ENCODE measurements at places on chromosomes 12 and 14.

- no peak for DNase-seq
These were observed 1538.3 kb upstream of the SEL1L start for GRCh38 chr14:83071888-83072501.

- DNase-seq, result no peak
These were observed 3.0 kb downstream of the NPAS3 start for GRCh38 chr14:32941668-32942065.

- DNase-seq, result no peak
These were observed 53.8 kb downstream of the CALM1 start for GRCh38 chr14:90450667-90451066.

GRCh38 chr14:96830946-96831345 lies 33.8 kb downstream of the VRK1 start:
- no peak for DNase-seq

GRCh38 chr12:60494244-60494643 lies 898.4 kb downstream of the SLC16A7 start:
- no peak for DNase-seq

DNA sequence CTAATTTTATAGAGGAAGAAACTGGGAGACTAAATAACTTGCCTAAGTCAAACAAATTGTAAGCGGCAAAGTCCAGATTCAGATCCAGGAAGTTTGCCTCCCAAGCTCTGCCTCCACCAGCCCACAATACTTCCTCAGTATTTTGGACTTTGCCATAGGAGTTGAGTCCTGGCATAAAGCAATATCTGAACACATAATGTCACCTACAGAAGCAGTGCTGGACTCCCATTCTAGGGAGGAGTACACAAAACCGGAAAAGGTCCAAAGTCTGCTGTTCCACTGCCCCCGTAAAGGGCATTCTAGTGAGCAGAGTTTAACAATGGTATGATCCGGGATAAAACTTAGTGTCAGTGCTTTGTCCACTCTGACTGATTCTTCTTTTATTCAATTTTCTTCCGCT lies 340.5 kb downstream of the FUT8 start:
- DNase-seq, result no peak
